Caki2 (cell line): ENCODE measurements at places on chromosomes 12 and 14. TPM values are rescaled to one million over a fixed set of nuclear protein-coding genes. Genes with fewer than 3 reads are reported as not detected.

- DNase-seq, result no peak
Measured at GRCh38 chr14:75222208-75222701, 45.8 kb upstream of the TMED10 start.

CACNA2D4 gene
- total RNA-seq, result not detected in 2 replicates

- no peak for DNase-seq
Measured at GRCh38 chr12:116644806-116645205, 85.6 kb downstream of the MAP1LC3B2 start.

- peak; percentile 13 for DNase-seq
Measured at GRCh38 chr14:45716572-45716971, 463.6 kb upstream of the MIS18BP1 start.

DNA sequence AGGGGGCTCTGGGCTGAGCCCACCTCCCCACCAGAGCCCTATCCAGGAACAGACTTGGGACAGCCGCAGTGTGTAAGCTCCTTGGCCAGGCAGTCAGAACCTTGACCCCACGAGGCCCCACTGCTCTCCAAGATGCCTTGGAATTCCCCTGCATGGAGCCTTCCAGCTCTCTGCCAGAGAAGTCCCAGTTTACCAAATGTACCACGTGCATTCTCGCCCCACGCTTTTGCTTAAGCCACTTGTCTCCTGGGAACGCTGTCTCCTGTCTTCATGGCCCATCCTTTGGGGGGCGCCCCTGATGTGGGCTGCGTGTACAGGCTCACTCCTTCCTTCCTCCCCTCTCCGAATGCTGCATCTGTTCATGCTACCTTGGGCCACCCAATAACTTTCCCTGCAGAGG, 7.9 kb downstream of the FAIM2 start:
- DNase-seq, result no peak

- DNase-seq, result peak; percentile 21
Measured at GRCh38 chr14:35435177-35435576, 30.6 kb upstream of the NFKBIA start.

TPPP2 gene
- not detected in 2 replicates for total RNA-seq
